ENCODE measurements at places on chromosomes 5 and 9.

GRCh38 chr5:74630453-74631066 lies 10.0 kb downstream of the ENC1 start:
- peak; percentile 88 for DNase-seq

- DNase-seq: peak; percentile 4
Observed at GRCh38 chr9:214648-215493, at the start of gene DOCK8. Gene DOCK8 (plus strand): TSS chr9:214865. CDS start chr9:214977, 112 bp downstream.

DNA sequence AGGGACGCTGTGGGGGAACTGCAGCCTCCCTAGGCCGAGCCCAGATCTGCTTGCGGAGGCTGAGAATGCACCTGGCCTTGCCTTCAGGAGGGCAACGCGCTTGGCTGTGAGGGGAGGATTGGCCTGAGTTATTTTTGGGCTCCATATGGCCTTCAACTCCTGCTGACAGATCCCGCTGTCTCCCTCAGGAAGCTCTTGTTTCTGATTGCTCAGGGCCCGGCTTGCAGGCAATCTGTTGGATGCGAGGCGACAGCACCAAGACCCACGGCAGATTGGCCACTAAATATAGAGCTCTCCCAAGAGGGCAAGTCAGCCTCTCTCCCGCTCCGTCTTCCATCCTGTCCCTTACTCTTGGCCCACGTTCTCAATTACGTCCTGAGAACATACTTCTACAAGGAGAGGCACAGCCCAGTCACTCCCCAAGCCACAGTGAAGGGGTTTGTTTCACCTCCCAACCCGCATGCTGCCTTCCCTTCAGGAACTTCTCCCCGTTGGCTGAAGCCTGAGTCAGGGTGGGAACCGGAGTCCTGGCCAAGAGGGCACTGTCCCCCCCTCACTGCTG lies 53.6 kb downstream of the RASGEF1C start:
- DNase-seq: no peak

DNA sequence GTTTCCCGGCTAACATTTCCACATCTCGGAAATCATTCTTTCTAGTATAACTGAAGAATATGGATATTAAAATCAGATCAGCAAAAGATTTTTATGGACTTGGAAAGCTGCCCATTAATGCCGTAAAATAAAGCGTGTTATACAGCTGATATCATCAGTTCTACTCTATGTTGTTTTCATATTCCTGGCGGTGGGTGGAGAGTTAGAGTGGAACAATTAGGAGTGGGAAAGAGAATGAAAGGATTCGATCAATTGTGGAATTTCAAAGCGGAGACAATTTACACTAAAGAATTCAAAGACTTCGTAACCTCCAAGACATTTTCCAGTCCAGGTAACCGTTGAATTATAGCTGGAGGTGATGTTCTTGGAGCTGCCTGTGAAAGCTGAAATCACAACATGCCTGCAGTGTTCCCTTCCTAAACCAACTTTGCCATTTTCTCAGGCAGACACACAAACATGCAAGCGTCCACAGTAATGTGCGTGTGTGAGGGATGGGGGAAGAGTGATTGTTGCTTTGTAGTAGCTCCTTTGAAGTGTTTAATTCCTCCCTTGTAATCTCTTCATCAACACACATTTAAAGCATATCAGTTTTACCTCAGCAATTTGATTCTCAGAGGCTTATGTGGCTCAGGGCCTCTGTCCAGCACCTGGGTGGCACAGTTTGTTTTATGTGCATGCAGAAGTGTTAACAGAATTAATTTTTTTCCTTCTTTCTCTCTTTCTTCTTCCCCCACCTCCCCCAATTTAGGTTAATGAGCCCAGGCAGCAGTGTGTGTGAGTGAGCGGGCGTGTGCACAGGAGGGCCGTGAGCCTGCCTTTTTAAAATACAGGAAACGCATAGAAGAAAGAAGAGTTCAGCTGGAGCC lies 544.1 kb downstream of the RAB3C start:
- peak; percentile 64 for DNase-seq

- DNase-seq: no peak
Observed at GRCh38 chr5:86463339-86463738, 154.4 kb upstream of the COX7C start.

DNA sequence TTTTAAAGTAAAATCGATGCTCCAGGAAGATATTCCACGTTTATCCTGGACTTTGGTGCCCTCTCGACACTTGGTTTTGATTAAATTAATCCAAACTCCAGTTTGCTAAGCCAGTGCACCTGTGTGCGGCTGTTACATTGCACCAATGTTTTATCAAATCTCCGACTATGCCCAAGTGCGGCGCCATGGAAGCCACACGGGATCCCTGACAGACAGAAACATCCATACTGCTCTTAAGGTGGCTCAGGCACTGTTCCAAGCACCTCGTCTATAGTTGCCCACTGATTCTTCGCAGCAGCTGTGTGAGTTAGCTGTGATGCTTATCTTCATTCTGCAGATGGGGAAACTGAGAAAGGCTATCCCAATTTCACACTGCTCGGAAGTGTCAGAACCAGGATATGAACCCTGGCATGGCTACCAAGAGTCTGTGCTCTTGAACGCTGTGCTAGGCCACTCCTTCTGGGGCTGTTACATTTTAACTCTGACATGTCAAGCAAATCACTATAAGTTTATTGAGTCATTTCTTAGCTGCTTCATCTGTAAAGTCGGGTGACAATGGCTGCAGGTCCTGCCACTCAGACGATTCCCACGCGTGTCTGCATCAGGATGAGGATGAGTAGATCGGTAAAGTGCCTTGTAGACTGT lies 113.0 kb downstream of the ADAMTS2 start:
- DNase-seq: no peak

GRCh38 chr9:133661846-133662540 lies 25.8 kb downstream of the DBH start:
- no peak for DNase-seq

GRCh38 chr5:37090781-37091180 lies 158.4 kb downstream of the CPLANE1 start:
- DNase-seq: no peak

GRCh38 chr9:98494852-98495251 lies 213.9 kb downstream of the GABBR2 start:
- no peak for DNase-seq

DNA sequence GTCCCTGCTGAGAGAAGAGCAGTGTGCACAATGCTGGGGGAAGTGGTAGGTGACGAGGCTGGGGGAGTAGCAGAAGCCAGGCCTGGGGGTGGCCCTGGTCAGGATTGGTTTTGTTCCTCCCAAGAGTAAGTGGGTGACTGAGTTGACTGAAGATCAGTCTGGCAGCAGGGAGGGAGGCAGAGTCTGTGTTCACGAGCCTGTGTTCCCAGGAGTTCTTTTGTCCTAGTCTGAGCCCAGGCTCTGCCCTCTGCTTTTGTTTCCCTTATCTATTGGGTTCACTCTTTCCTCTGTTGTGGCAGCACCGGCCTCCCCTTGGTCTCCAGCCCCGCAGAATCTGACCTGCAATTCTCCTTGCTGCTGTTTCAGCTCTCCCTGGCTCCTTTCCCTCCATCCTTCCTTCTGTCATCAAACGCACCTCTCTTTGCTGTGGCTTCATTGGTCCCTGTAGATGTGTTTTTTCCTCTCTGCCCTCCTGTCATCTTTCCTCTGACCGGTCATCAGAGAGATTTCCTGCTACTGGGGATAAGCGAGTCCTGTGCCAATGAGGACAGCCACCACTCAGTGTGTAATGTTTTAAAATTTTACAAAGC lies 607.4 kb downstream of the KIF4B start:
- no peak for DNase-seq

GRCh38 chr9:5438301-5439162 lies 807 bp upstream of the PLGRKT start:
- DNase-seq: peak; percentile 54

- no peak for DNase-seq
Observed at GRCh38 chr9:31005086-31005665, 1379.3 kb upstream of the ACO1 start.

DNA sequence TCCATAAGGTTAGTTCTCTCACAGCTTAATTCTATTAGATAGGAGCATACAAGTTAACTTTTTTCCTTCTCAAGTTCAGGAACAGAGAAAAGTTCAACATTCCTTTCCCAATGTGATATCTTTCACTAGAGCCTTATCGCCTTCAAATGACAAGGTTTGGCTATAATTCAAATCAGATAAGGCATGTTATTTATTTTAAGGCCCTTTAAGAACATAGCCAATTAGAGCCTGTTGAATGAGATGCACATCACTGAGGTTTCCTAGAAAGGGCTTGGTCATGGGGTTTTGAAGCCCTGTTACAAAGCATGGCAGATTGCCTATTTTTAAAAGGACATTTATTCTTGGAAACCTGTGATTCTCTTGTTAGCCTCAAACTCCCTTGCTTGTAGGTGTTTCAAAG lies 123.4 kb downstream of the BASP1 start:
- DNase-seq: peak; percentile 18

Data from fibroblast of skin of abdomen (primary cell).